Cerebellar nuclear complex (tissue), 1 donor: ENCODE measurements at places on chromosomes 1 and 21.

- DNase-seq, result no peak
These were observed 1.8 kb downstream of the KPRP start for GRCh38 chr1:152759453-152760173.

- no peak for DNase-seq
These were observed 13.2 kb upstream of the SLC2A1 start for GRCh38 chr1:42971841-42972291.

GRCh38 chr1:198647055-198647454, 8.2 kb downstream of the PTPRC start:
- DNase-seq, result no peak

DNA sequence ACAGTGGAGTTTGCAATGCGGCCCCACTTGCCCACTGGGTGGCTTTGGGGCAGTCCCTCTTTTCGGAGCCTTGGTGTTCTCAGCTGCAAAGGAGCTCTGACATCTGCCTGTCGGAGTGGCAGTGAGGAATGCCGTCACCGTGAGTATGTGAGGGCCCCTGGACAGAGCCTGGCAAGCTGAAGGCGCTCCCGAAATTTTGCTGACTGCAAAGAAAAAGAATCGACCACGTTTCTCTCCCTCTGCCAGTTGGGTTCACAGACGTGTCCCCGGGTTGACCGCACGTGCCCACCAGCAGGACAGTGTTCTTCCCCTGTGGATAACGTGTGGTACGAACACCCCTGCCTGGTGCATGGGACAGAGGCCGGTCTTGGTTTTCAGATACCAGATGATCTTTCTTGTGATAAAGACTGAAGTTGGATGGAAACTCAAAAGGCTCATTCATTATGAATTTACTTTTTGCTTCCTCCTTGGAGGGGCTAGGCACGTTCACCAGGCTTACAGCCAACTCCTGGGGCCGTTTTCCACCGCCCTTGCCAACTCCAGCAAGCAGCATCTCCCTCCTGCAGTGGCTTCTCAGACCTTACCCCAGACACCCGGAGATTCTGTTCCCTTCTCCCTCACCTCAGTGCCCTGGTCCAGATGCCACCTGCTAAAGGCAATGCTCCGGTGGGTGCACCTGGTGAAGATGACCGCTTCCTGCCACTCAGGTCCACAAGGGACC, 29.7 kb downstream of the ECE1 start:
- no peak for DNase-seq

GRCh38 chr1:29121516-29121935, 2.2 kb downstream of the TMEM200B start:
- no peak for DNase-seq

DNA sequence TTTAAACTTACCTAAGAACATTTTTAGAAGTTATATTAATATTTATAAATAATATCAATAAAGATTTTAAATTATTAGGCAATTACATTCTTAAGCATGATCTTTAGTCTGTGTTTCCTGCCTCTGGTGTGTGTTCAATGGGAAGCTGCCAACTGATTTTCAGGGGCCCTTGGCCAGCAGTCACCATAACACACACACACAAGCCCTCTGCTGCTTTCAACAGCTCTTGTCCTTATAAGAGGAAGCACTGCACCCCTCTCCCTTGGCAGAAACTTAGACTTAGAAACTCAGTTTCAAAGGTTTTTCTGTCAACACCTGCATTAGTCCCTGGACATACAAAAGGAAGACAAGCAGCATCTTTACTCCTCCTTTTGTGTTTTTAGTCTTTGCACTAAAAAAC, 81.4 kb downstream of the VAV3 start:
- no peak for DNase-seq

- DNase-seq, result no peak
These were observed 357.2 kb downstream of the USP25 start for GRCh38 chr21:16086936-16087335.

- no peak for DNase-seq
These were observed 20.7 kb upstream of the ABCB10 start for GRCh38 chr1:229579059-229579673.
